ENCODE measurements at places on chromosomes 6 and 20.

DNA sequence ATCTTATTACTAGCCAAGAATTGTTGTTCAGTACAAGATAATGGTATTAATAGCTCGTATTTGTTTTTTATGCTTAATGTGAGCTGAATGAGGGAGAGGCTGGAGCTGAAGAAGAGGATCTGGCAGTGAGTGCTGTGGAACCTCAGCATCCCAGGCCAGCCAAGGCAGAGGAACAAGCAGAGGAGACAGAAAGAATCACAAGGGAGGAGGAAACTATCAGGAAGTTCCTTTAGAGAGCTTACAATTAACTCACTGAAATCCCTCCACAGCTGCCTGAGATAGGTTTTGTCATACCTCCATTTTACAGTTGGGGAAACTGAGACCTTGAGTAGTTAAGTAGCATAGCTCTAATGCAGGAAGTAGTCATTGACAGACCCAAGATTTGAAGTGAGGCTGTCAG, 39.9 kb upstream of the TULP4 start:
- DNase-seq: no peak

DNA sequence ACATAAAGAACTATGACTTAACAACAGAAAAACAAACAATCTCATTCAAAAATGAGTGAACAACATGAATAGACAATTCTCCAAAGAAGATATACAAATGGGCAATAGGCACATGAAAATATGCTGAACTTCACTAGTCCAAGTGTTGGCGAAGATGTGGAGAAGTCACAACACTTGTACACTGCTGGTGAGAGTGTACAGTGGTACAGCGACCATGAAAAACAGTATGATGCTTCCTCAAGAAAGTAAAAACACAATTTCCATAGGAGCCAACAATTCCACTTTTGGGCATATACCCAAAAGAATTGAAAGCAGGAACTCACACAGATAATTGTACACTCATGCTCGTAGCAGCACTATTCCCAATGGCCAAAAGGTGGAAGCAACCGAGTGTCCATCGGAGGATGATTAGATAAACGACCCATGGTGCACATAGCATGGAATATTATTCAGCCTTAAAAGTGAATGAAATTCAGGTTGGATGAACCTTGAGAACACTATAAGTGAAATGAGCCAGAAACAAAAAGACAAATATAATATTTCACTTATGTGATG, 6.6 kb downstream of the HLA-F start:
- DNase-seq: no peak

GRCh38 chr6:149445573-149445972, 39.2 kb downstream of the ZC3H12D start:
- no peak for DNase-seq

DNA sequence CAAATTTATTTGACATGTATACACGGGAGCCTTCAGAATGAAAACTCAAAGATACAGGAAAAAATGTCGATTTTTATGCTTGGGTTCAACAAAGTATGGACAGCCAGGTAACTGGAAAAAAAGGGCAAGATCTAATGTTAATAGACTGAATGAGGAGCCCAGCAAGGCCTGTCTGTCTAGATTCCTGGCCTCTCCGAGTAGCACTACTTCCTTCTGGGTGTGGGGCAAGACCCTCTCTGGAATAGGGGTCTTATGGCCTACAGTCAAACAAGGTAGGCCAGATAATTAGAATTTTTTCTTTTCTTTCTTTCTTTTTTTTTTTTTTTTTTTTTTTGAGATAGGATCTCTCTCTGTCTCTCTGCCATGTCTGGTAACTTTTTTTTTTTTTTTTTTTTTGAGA, 113.4 kb upstream of the SHLD1 start:
- DNase-seq: no peak

GRCh38 chr20:50762435-50763220, 31.2 kb downstream of the PARD6B start:
- no peak for DNase-seq

- no peak for DNase-seq
These were observed 125.9 kb upstream of the CD93 start for GRCh38 chr20:23212011-23212410.

GRCh38 chr6:116572162-116572561, 858 bp downstream of the RWDD1 start:
- DNase-seq: no peak

DNA sequence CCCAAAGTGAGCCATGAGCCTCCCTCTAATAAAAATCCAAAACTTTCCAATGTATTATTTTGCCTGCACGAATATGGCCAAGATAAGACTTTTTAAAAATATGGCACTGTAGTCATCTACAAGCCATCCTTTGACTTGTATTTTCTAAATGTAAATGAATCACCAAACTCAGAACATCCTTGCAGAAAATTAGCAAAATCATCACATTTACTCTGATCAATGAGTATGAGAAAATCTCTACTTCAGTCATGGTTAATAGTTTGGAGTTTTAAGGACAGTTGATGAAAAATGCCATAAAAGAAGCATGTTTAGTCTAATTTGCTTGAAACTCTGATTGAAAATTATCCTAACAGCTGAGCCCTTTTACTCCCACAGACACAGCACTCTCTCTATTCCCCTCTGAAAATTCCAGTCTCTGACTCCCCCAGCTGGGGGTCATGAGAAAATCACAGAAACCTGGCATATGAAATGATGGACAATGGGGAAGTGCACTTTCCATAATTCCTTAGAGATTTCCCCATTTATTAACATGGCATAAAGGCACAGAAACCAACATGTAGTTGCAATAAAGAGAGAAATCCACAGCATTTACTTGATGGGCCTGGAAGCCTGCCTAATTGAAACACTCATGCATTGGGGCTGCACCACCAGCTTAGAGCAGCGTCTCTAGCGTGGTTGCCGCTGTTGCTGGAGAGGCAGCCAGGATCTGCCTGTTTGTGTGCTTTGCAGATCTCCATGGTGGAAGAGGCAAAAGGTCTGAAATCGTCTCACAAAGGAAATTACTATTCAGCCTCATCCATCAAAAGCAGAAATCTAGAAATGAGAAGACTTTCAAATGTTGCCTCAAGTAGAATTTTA, 214.0 kb downstream of the WDR27 start:
- no peak for DNase-seq

GRCh38 chr20:54228841-54229240, 21.0 kb downstream of the PFDN4 start:
- no peak for DNase-seq

DNA sequence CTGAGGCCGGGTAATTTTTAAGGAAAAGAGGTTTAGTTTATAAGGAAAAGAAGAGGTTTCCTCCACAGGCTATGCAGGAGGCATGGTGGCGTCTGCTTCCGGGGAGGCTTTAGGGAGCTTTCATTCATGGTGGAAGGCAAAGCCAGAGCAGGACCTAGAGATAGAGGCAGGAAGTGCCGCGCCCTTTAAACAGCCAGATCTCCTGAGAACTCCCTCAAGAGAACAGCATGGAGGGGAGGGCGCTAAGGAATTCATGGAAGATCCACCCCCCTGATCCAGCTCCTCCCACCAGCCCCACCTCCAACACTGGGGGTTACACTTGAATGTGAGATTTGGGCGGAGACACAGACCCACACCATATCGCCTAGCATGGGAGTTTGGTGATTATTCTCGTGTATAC, 13.9 kb upstream of the DACT2 start:
- no peak for DNase-seq

- no peak for DNase-seq
These were observed 185.4 kb downstream of the ZFAND3 start for GRCh38 chr6:38004908-38005307.

DNA sequence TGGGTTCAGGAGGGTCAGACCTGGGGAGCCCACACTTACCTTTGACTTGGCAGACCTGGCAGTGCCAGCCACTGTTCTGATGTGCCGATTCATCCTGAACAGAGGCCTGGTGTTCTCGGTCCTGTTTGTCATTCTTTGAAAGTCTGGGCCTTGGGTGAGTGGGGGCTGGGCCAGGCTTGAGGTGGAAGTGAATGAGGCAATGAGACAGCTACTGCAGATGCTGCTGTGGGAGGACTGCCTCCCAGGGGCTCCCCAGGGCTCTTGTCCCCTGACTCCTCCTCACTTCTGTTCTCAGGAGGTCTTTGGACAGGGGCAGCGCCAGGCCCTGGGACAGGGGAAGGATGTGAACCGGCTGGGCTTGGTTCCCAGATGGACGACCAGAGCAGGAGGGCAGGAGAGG, 5.6 kb upstream of the TREML4 start:
- no peak for DNase-seq

GRCh38 chr6:31736021-31736767, at the start of gene CLIC1:
Gene CLIC1 (minus strand): TSS chr6:31736530. CDS start chr6:31736300, 230 bp downstream.
- DNase-seq: peak; percentile 84

DNA sequence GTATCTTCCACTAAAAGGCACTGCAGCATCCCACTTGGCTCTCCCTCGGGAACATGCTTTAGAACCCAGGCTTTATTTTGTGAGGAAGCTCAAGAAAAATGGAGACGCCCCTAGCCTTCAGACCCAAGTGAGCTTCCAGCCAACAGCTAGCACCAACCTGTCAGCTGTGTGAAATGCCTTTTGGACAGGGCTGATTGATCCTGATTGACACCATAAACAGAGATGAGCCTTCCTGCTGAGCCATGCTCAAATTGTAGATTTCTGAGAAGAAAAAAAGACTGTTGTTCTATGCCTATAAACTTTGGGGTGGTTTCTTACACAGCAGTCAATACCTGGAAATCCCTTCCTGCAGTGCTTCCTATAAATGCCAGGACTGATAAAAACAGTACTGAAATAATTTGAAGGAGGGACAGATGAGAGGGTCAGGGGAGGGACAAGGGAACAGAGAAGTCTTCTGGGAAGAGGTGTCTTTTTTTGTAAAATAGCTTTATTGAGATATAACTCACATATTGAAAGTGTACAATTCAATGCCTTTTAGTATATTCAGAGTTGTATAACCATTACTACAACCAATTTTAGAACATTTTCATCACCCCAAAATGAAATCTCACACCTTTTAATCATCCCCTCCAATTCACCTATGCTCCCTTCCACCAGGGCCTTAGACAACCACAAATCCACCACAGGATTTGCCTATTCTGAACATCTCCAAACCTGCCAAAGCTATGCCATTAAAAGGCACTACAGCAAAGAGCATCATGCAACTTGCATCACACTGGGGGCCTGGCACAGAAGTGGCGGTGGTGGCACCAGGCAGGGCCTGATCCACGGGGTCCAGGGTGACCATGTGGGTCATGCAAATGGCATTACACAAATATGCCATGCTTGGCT, 2.7 kb upstream of the STK4 start:
- no peak for DNase-seq

GRCh38 chr20:62826646-62827310, 9.9 kb downstream of the COL9A3 start:
- no peak for DNase-seq

- no peak for DNase-seq
These were observed 58.5 kb upstream of the CEP85L start for GRCh38 chr6:118709859-118710350.

DNA sequence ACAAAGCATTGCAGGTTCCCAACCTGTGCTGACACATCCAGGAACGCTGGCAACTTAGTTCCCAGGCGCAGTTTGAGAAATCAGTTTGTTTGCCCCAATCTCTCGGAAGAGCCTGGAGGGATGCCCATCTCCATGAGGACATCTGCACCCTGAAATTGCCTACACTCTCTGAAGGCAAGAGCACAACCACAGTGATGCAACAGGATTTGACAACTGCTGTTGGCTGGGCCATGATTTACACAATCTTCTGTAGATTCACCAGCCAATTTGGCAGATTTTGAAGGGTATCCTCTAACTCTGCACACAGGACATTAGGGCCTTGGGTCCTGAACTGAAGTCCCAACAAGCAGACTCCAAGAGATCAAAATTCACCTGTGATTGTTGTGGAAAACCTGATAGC, 3.4 kb downstream of the APMAP start:
- DNase-seq: no peak

DNA sequence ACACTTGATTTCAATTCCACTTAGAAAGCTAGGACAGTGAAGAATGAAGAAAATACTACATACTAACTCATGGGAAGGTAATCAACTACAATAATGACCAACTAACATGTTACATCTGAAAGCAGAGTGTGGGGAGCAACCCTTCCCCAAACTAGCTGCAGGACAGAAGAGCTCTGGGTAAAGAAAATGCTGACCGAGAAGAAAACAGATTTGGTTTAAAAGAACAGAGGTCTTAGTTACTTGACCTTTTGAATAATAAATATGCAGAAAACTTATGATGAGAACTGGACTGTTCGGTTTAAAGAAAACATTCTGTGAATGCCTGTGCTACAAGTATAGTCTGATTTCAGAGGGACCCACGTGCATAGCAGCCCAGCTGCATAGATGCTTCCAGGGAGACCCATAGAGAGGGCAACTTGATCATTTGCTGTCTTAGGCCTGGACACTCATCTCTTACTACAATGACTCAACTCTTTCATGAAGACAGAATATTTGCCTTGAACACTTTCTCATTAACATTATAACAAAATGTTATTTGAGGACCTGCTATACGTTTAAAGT, 53.5 kb downstream of the RALGAPA2 start:
- DNase-seq: no peak

GRCh38 chr6:2748183-2748582, 2.5 kb downstream of the MYLK4 start:
- no peak for DNase-seq

DNA sequence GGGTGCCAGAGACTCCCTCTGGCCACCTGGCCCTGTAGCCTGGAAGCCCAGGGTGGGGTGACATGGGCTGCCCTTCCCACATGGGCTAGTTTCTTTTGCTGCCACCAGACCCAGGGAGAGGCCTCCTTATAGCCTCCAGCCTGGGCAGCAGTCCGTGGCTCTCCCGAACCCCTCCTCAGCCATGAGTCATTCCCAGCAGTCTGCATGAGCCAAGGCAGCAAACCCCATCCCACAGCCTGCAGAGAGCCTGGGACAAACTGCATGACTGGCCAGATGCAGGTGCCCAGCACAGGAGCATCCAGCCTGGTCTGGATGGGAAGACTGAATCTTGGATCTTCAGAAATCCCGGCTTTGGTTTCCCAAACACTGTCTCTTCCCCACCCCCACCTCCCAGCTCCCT, 75.7 kb downstream of the MRPL14 start:
- DNase-seq: no peak

- no peak for DNase-seq
These were observed 118.3 kb upstream of the EXOC2 start for GRCh38 chr6:811191-811590.

DNA sequence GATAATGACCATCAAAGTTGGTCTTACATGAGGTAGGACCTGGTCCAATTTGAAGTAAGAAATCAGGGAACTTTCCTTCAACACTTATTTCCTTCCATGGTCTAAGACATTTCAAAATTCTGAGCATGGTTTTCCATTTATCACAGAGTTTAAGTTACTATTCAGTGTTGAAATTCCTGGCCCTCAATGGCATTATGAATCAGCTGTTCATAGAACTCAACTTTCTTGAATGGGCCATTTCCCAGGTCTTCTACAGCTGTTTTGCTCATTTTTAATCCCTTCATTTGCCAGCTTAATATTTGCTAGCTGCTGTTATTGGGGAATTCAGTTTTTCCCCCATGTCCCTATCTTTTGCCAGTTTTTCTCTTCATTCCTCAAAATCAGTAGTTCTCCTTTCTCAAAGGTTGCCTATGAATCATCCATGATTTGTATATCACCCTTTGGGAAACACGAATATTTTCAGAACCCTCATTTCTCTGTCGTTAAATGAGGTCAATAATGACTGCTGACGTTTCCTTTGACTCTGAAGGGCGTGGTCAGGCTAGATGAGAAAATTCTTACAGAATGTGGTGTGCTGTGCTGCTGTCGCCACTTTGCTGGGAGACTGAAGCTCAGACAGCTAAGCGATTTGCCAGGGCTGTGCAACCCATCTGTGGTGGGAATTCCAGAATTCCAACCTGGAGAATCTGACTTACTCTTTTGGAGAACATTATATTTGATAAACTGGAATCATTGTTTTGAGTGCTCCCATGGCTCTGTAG, 216.5 kb upstream of the FLRT3 start:
- DNase-seq: no peak

- no peak for DNase-seq
These were observed 236.2 kb downstream of the GRM1 start for GRCh38 chr6:146265056-146265455.

All from NCI-H345 (cell line).